Kasumi-1 (cell line): ENCODE measurements at places on chromosomes 2 and 18.

- DNase-seq: no peak
Observed at GRCh38 chr2:174176898-174177297, 71.4 kb downstream of the OLA1 start.

- no peak for DNase-seq
Observed at GRCh38 chr2:165899311-165899710, 54.3 kb downstream of the TTC21B start.

- DNase-seq: no peak
Observed at GRCh38 chr2:76711490-76711889, 810.7 kb downstream of the LRRTM4 start.

DNA sequence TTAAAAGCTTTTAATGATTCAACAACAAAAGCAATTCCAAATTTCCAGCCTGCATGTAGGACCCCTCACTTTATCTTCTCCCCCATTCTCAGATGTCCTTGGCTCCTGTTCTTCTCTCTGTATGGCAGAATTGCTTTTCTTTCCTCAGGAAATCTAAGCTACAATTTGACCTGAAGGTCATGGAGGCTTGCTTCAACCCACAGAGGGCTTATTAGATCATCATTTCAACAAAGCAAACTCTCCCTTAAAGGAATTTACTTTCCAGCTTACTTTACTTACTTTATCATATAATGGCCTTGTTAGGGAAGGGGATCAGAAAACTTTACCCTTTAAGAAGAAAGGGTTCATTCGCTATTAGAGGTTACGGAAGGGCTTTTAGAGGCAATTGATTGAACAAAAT lies 211.5 kb downstream of the RAD51AP2 start:
- DNase-seq: no peak

DNA sequence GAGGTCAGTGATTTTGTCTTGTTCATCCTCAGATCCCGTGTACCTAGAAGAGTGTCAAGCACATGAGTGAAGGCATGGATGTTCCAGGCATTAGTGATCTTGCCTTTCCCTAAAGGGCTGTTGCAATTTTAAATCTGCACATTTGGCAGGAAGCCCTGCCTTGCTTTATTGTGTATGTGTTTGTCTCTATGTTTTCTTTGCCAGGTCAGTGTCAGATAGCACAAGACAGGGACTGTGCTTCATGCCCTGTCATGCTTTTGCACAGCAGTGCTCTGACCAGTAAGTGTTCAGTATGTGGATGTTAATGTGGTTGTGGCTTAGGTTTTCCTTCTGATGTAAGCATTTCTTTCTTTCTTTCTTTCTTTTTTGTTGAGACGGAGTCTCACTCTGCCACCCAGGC lies 131.5 kb downstream of the RGPD3 start:
- no peak for DNase-seq

DNA sequence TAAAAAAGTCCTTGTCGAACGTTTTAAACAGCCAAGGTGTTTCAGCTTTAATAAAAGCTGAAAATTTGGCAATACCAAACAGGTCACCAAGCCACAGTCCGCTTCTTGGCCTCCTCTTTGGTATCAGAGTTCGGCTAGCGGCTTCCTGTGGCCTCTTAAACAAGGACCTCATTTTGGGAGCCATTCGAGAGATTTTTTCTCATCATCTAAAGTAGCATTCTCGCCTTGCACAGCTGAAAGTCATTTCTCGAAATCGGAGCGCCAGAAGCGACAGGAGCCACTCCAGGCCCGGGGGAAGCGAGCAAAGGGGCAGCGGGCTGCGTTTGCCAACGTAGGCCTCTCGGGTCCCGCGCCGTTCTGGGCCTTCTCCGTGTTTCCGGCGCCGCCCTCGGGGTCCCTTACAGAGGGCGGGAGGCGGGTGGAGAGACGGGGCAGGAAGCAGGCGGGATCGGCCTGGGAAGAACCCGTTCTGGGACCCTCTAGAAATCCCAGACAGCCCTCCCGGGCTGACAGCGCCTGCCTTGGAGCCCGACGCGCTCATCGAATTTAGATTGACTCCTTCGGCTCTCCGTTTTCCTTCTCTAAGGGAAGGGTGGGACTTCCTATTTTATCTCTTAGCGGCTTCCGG lies 522 bp upstream of the ZNF407 start:
- DNase-seq: peak; percentile 89
